Retina (tissue), 1 donor: ENCODE measurements at places on chromosomes 6 and 20.

DNA sequence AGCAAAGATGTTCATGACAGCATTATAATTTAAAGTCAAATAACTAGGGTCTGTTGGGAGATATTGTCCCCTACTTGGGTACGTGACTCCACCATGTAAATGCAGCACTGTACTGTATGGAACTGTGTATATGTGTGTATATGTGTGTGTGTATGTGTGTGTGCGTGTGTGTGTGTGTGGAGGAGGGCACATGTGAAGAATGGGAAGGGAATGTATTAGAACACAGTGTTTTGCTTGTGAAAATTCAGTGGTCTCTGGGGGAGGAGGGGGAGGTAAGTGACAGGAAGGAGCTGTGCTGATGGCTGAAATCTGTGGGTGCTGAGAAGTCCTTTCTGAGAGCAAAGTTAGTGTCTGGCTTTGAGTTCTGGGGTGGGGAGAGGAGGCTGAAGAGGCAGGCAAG is 23.9 kb upstream of the VEGFA start:
- no peak for DNase-seq

DNA sequence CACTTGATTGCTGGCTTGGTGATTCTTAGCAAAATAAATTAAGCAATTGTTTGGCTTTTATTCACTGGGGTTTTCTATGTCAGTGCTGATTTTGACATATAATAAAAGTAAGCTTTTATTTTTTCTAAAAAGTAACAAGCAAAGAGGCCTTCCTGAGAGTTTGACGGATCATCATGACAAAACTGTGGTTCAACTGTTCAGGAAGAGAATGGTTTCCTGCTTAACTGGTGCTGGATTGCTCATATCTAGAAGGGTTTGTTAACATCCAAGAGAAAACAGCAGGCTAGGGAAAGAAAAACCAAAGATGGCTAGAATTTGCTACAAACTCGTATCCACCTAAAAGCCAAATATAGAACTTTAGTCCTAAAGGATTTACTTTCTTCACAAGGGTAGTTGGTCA is 21.2 kb downstream of the SERPINB1 start:
- no peak for DNase-seq

DNA sequence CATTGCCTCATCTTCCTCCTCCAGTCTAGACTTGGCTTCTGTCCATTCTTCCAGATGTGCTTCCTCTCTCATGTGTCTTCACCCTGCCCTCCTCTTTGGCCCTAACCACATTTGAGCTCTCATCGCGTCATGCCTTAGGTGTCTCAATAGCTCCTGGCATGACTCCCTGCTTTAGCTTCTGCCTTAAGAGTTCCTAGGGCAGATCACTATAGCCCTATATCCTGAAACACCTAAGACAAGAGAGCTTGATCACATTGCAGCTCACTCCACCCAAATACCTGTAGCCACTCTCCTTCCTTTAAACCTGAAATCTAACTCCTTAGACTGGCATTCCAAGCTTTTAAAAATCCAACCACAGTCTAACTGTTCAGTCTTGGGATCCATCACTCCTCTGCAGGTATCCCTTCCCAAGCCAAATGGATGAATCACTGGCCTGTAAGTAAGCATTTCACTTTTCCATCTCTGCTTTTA is 69.0 kb upstream of the STXBP5 start:
- DNase-seq: no peak

DNA sequence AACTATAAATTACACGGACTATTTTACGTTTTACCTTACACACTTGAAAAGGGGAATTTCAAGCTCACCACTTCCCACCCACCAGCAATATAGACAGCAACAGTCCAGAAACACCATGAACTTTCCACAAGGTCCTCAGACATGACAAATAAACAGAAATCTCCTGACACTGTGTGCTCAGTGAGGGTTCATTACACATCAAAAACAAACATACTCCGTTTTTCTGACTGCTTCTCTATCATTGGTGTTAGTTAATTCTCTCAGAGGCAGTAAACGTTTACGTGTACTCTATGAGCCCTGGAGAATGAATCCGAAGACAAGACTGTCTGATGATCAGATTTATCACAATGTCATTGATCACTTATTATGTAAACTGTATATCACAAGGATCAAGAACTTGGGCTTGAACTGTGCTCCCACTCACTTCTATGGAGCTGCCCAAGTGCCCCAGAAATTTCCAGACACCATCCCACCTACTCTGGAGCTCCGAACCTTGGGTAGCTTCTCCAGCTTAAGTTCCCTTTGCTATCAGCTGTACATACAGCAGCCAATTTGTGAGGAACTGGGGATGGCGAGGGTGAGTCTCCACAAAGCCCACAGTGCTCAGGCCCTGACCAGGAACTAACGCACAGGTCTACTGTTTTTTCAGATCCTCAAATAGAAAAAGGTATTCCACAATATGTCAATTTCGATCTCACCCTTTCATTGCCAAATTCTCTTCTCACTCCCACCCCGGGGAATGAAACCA is 86.0 kb downstream of the ALDH8A1 start:
- DNase-seq: no peak

GRCh38 chr6:67331304-67331703 is 1303.8 kb upstream of the ADGRB3 start:
- DNase-seq: no peak

- no peak for DNase-seq
These were observed 397.0 kb downstream of the SMOC2 start for GRCh38 chr6:168838037-168838399.
